Activated CD8-positive, alpha-beta T cell treated with anti-CD3 and anti-CD28 coated beads, Interleukin-2, amount 10 ng/mL, durations not matched to agents 7 days and 5 days (primary cell): ENCODE measurements at places on chromosomes 3 and 15.

DNA sequence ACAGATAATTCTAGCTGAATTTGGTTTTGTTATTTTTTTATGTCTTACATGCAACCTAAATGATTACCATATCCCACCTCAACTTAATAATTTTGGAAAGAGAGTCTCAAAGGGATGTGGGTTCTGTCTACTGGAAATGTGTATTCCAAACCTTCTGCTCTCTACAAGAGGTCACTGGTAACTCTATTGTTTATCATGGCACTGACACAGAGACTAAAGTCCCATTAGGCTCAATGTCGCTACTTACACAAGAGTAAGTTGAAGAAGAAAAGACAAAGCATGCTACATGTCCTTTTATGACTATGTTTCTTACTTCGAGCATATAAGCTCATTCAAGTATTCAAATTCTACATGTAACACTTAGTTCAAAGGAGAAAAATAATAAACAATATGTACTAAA, 460.3 kb upstream of the EPHA6 start:
- no peak for DNase-seq

DNA sequence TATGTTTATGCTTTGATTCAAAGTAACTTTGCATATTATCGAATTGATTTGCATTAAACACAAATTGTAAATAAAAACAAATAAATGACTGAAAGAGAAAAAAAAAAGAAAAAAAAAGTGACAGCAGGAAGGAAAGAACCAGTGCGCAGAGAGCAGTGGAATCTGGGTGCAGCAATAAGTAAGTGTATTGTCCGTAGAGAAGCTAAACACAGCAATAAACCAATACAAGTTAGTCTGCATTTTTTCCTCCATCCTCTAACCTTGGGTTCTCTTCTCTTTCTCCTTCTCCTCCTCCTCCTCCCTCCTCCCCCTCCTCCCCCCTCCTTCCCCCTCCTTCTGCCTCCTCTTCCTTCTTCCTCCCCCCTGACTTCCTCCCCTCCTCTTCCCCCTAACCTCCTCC, 18.3 kb upstream of the ARL8B start:
- DNase-seq: no peak

GRCh38 chr3:127408022-127408683, 120.3 kb upstream of the PRR20G start:
- DNase-seq: no peak

- no peak for DNase-seq
Observed at GRCh38 chr3:127358641-127359040, 70.8 kb upstream of the PRR20G start.

- DNase-seq: no peak
Observed at GRCh38 chr3:43522727-43523362, 99.0 kb downstream of the ANO10 start.

GRCh38 chr15:26635614-26636013, 137.3 kb downstream of the GABRB3 start:
- DNase-seq: no peak

DNA sequence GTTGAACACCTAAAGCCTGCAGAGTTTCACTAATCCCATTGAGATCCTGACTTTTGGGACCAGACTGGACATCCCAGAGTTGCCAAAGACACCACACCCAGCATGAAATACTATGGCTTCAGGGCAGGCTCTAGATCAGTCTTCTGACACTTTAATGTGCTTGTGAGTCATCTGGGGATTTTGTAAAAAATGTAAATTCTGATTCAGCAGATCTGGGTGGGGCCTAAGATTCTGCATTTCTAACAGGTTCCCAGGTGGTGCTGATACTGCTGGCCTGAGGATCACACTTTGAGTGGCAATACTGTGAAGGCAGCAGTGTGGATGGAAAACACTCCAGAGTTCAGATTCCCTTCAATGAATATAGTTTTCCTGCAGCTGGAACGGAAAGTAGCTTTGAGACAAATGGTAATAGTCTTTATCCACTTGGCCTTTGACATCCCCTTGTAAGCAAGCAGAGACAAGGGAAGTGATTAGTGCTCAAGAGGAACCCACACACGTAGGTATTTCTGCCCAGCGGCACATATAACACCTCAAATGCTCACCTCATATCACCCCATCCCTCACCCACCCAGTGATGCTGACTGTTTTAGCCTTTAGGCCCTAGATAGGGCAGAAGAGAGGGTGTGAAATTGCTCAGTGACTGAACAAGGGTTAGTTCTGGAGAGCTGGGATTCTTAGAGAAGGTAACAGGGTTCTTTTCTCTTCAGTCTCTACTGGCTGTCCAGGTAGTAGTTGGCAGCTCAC, 51.5 kb upstream of the GSK3B start:
- DNase-seq: no peak

DNA sequence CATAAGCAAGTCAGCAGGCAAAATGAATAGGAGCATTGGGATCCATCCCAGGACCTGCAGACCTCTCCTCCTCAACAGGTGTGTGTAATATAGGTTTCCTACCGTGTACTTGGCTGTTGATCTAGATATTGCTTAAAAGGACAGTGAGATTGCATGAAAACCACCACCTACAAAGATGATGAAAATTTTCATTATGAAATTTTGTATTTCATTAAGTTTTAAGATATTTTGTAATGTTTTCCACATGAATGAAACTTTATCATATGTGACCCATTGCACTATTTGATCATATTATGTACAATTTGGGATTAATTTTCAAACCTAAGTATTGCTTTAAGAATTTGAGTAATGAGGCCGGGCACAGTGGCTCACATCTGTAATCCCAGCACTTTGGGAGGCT, 94.3 kb upstream of the TRPM1 start:
- no peak for DNase-seq

- DNase-seq: no peak
Observed at GRCh38 chr3:155948476-155948875, 78.0 kb downstream of the GMPS start.

DNA sequence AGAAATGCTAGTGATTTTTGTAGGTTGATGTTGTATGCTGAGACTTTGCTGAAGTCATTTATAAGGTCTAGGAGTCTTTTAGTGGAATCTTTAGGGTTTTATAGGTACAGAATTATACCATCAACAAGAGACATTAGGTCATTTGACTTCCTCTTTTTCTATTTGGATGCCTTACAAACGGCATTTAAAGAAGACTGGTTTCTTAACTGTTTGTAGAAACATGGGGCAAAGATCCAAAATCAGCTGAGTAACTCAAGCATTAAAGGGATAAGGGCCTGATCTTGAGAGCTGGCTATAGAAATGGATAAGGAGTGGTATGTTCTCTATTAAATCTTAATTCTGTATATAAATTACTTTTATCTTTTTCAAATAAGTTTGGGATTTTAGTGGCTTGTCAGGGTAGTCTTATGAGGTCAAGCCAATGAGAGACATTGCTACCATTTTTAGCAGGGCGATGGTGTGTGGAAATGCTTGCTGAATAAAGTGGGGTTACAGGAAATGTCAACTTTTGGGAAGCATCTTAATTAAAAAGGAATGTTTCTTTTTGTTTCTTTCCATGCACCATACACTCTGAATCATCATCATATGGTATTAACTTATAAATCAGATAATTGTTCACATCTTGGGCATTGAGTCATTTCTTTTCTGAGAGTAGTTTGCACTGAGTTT, 197.7 kb upstream of the GBE1 start:
- DNase-seq: no peak

GRCh38 chr3:177665122-177665808, 468.0 kb upstream of the TBL1XR1 start:
- DNase-seq: no peak

- no peak for DNase-seq
Observed at GRCh38 chr3:55285156-55285555, 201.9 kb downstream of the WNT5A start.

DNA sequence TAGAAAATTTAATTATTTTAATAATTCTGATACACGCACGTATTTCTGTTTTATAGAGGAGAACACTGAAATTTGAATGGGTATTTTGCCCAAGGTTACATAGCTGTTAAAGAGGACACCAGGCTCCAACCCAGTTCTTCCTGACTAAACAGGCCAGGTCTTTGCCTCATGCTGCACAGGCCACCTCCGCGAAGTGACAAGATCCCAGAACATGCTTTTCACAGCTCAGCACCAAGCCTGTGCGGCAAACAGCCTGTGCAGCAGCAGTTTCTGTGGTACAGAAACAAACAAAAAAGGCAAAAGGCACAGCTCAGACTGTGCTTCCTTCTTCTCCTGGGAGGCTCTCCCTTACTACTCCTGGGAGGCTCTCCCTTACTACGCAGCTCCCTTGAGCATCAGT, 6.5 kb downstream of the FOXL2 start:
- DNase-seq: no peak

DNA sequence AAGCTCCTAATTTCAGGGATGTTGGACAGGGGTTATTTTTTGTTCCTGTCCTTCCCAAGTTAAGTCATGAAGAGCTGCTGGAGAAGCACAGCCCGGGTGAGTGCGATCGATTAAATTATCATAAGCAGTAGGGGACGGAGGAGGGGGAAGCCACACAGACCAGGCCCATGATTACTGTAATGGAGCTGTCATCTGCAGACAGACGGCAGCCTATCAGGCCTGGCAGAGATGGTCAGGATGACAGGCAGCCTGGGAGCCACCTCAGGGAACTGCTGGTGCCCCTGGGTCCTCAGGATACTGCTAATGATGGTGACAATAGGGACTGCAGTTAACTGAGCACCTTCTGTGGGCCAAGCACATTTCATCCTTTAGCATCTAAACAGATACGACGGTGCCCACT, 147.7 kb downstream of the RAB11A start:
- DNase-seq: no peak

- DNase-seq: no peak
Observed at GRCh38 chr15:90261811-90262210, 3.7 kb upstream of the NGRN start.

DNA sequence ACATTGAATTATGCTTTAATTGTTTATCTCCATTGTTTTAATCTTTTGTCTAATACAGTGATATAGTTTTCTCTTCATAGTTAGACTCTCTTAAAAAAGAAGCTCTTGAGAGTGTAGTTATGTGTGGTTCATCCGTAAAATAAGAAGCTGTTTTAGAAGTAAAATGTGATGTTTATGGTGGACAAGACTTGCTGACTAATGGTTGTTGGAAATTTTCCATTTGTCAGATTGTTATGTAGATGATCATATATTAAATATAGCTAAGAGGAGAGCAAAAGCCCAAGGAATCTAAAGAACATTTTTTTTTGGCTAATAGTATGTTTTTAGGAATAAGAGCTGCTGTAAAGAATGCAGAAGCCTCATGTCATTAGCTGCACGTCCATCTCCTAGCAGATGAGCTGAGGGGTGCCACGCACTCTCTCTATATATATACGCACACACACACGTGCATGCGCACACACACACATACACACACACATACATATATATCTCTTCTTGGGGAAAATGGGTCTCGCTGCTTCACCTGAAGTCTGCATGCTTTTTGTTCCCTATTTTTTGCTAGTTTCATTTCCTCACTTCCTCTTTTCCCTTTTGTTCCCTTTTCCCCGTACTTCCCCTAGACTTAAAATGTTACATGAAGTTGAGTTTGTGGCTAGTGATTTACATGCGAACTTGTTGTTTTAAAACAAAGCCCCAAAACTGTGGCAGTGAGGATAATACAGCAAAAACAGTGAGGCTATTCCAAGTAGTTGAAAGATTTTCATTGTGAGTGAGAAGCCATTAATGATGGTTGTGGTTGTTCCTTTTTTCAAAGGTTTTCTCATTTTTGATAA, 107.8 kb downstream of the MBNL1 start:
- no peak for DNase-seq

DNA sequence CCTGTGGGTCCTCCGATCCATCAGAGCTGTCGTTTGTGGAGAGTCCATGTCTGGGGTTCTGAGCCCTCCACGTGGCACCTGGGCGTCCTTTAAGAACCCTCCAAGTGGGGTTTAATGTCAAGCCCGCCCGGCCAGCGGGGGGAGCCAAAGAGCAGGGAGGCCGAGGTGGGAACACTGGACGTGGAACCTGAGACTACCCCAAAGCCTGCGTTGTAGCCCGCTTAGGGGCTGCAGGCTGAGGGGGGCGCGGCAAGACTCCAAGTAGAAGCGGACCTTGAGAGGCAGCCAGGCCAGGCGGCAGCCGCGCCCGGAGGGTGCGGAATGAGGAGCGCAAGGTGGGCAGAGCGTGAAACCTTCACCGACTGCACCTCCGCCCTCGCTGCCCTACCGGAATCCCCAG, 126.2 kb upstream of the ATP10A start:
- DNase-seq: no peak

DNA sequence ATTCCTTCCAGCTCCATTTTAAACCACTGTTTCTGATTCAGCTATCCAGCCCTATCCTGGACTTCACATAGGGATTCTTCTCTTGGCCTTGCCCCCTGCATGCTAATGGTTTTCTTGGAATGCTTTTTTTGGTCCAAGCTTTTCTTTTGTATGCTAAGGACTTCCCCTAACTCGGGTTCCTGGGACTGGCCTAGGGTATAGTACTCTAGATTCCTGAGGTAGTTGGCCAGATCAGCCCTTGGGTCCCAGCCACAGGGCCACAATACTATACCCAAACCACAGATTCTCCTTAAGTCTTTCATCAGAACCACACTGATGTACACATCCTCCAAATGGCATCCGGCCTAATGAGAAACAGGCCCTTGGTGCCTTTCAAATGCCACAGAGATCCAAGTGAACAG, 2.8 kb downstream of the FYCO1 start:
- DNase-seq: peak; percentile 52

- no peak for DNase-seq
Observed at GRCh38 chr3:111151438-111151837, 79.8 kb downstream of the NECTIN3 start.

GRCh38 chr15:72872066-72872845, 88.7 kb upstream of the ADPGK start:
- no peak for DNase-seq

DNA sequence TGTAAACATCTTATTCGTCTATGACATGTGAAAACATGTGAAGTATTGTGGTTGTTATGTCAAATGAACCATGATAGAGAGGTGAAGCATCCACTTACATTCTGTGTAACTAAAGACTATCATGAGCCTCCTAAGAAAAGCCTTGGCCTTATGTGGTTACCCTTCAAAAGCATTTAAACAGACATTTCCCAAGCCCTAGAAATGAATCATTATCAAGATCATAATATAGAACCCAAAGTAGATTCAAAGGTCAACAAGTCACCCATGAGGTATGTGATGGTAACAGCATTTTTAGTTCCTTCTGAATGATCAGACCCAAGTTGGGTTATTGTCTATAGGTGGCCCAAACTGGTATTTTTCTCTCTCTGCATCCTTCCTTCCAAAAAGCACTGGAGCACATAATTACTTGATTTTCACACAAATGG, 408.0 kb downstream of the TBL1XR1 start:
- no peak for DNase-seq

DNA sequence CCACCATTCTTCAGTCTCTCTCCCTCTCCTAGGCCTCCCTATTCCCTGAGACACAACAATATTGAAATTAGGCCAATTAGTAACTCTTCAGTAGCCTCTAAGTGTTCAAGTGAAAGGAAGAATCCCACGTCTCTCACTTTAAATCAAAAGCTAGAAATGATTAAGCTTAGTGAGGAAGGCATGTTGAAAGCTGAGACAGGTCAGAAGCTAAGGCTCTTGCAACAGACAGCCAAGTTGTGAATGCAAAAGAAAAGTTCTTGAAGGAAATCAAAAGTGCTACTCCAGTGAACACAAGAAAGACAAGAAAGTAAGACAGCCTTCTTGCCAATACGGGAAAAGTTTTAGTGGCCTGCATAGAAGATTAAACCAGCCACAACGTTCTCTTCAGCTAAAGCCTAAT, 41.3 kb downstream of the PPM1L start:
- DNase-seq: no peak
